ENCODE measurements at places on chromosomes 6 and 20. TPM values are rescaled to one million over a fixed set of nuclear protein-coding genes. Genes with fewer than 3 reads are reported as not detected.

GRM4 gene
- total RNA-seq: not detected

AVP gene
- not detected for total RNA-seq

GRCh38 chr6:169846286-169847056 is 95.0 kb downstream of the ERMARD start:
- H3K4me1 ChIP-seq: peaks cover 2% of the 10 kb centered on the region
- no peaks in the 10 kb centered on the region for H3K36me3 ChIP-seq
- H3K4me3 ChIP-seq: no peak overlapping the region
- H3K27ac ChIP-seq: no peak overlapping the region
- H3K27me3 ChIP-seq: peaks cover 17% of the 10 kb centered on the region

GRCh38 chr20:43863821-43864544 is 50.7 kb upstream of the TOX2 start:
- H3K36me3 ChIP-seq: no peaks in the 10 kb centered on the region
- no peak overlapping the region for H3K4me3 ChIP-seq
- no peak for DNase-seq
- H3K4me1 ChIP-seq: no peaks in the 10 kb centered on the region
- peak overlapping the region; percentile 83 for H3K27ac ChIP-seq
- no peaks in the 10 kb centered on the region for H3K27me3 ChIP-seq

DNA sequence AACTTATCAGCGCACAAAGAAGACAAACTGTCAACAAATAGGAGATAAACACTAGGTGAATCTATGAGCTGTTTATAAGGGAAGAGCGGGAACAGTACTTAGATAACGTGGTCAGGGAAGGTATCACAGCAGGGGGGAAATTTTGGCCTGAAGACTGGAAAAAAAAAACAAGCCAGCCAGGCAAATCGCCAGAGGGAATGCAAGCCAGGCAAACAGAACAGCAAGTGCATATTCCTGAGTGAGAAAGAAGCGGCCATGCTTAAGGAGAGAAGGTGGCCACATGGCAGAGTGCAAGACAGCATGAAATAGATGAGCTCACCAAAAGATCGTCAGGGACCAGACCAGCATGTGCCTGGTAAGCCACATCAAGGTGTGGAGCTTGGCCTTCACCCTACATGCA is 466.5 kb upstream of the ARID1B start:
- H3K4me1 ChIP-seq: no peaks in the 10 kb centered on the region
- no peak overlapping the region for H3K27ac ChIP-seq
- H3K4me3 ChIP-seq: no peak overlapping the region
- no peak for DNase-seq
- H3K36me3 ChIP-seq: no peaks in the 10 kb centered on the region
